ENCODE measurements at places on chromosomes 16 and 17.

GRCh38 chr17:14744761-14745473 lies 444.0 kb downstream of the HS3ST3B1 start:
- DNase-seq, result no peak

- no peak for DNase-seq
These were observed 47.6 kb upstream of the RBBP6 start for GRCh38 chr16:24491731-24492130.

DNA sequence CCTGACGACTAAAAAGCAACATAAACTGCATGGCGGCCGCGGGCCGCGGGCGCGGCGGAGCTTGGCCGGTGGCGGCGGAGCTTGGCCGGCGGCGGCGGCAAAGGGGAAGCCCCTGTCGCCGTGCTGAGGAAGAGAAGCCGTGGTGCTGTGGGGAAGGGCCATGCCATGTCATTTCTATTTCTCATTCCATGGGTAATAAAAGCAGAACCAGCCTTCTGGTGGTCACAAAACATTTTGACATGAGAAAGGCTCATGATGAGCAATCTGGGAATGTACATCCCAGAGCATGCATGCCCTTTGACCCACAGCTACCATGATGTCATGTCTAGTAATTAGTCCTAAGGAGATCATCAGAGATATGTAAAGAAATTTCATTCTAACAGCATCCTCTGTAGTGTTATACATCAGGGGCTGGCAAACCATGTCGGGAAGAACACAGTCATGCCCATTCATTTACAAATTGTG lies 23.9 kb upstream of the HEATR6 start:
- DNase-seq, result no peak

DNA sequence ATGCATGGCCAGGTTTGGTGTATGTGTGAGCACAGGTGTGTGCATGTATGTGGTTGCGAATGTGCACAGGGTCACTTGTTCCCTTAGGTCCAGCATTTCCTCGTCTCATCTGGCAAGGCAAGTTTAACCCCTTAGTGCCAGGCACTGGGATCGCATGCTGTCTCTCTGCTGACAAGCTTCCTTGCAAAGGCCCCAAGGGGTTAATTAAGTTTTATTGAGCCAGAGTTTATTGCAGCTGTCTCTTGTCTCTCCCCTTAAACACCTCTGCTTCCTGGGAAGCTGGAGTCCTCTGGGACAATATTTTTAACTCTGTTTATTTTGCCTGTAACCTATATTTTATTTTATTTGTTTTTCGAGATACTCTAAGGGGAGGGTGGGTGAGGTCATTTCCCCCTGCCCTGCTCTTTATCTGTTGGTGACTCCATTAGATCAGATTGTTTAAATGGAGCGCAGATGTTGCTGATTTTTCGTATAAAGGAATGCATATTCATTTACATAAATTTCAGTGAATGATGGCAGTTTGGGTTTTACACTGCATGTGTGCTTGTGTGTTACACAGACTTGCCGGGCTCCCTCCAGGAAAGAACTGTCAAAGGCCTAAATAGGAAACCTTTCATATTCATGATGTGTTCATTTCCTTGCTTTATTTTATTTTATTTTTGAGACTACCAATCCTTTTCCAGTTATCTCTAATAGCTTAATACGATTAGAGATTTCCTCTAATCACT lies 99.7 kb downstream of the CBLN1 start:
- no peak for DNase-seq

DNA sequence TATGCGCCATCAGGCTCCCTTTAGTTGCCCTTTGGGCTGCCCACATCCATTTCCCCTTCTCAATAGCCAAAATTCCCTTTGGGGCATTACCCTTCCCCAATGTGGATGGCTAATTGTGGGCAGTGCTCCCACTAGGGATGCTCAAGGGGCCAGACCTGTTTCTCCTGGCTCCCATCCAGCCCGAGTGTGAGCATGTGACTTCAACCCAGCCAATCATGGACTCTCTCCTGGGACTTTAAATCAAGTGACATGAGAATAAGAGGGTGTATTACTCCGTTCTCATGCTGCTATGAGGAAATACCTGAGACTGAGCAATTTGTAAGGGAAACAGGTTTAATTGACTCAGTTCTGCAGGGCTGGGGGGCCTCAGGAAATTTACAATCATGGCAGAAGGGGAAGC lies 60.9 kb upstream of the WSB1 start:
- no peak for DNase-seq
